ENCODE measurements at places on chromosomes 6 and 20.

GRCh38 chr6:128098000-128098581 is 197.2 kb upstream of the THEMIS start:
- no peak for DNase-seq

GRCh38 chr6:38169977-38170526 is 350.5 kb downstream of the ZFAND3 start:
- no peak for DNase-seq

DNA sequence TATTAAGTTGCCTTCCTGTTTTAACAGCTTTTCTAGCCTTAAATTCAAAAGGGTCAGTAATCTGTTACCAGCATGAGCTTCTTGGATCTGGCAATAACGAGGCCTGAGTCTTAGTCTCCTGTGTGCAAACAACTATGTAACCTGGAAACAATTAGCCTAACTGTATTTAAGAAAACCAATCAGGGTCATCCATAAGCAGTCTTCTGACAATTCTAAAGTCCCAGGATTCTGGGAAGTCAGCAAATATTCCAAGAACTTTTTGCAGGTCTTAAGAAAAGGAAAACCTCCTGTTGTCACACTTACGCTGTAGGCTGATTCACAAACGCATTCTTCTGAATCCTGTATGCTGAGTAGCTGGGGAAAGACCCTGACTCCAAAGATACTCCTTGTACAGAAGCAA is 90.4 kb downstream of the COL12A1 start:
- DNase-seq, result no peak

- no peak for DNase-seq
These were observed 57.7 kb upstream of the PBOV1 start for GRCh38 chr6:138275976-138276375.

DNA sequence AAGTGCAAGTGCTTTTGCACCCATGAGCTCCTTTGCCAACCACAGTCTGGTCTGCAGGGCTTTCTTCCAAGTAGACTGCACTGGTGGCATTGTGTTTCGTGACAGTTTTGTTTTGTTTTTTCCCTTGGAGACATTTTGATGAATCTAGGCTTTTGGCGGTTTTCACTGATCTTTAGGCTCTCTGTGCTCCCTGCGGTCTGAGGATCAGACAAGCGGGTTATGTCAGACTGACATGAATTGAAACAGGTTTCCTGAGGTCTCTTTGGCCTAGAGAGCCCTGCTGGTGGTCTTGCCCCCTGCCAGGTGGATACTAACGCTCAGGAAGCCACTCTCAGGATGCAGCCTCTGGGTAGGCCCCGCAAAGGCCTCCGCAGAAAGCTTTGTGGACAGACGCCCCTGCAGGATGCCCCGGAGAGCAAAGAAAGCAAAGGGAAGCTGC is 555.4 kb upstream of the AGPAT4 start:
- peak; percentile 97 for DNase-seq

- DNase-seq, result no peak
These were observed 19.8 kb downstream of the XRN2 start for GRCh38 chr20:21322921-21323331.

DNA sequence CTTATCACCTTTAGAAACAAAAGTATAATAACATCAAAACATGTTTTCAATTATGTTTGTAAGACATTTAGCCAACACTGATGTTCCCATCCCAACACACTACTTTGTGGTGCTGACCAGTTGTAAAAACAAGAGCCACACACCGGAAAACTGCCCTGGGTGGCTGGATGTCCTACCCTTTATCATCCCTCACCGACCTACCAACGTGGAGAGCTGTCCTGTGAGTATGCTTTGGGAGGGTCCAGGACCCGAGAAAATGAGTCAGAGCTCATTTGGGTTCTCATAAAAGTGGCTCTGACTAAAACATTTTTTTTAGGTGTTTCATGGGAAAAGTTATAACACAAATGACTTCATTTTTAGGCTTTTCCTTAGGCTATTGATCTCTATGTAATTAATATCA is 29.3 kb upstream of the CTAGE9 start:
- DNase-seq, result no peak

GRCh38 chr6:5205877-5206850 is 54.6 kb downstream of the LYRM4 start:
- peak; percentile 48 for DNase-seq

DNA sequence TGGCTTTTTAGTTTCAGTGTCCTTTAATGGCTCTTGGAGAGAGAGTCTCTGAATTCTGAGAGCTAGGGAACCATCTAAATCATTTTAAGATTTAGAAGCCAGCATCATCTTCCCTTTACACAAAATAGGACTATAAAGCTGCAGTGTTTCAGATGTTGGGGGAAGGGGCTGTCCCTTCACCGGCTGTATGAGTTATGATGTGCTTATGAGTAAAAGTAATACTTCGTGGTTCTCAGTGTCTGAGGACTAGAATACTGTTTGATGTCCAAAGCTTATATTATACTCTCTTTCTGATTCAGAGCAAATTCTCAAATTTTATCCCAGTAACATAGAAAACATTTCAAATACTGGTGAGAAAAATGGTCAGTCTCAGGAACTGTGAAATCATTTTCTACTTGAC is 63.5 kb upstream of the FAM8A1 start:
- no peak for DNase-seq

DNA sequence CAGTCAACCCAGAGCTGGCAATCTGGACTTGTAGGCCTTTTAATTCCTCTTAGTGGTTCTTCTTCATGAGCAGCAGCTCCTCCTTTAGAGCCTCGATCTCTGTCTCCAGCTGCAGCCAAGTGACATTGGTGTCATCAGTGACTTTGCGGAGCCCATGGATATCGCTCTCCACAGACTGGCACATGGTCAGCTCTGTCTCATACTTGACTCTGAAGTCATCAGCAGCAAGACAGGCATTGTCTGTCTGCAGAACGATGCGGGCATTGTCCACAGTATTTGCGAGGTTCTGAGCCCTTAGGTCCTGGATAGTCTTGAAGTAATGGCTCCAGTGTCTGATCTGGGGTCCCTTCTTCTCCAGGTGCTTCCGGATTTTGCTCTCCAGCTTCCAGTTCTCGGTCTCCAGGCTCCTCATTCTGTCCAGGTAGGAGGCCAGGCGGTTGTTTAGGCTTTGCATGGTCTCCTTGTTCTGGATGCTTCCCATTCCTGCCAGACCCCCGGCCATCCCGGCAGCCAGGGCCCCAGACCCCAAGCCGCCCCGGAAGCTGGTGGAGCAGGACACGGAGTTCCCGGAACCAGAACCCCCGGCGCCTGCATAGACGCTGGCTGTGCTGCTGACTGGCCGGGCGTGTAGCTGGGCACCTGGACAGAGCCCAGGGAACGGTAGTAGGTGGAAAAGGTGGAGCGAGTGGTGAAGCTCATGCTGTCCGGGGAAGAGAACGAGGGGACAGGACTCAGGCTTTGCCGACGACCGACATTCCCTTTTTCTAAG is 15.1 kb downstream of the RFPL4B start:
- DNase-seq, result no peak

GRCh38 chr6:89297695-89298351 is 17.3 kb downstream of the GABRR2 start:
- peak; percentile 88 for DNase-seq

- DNase-seq, result peak; percentile 64
These were observed 57.2 kb downstream of the CEP43 start for GRCh38 chr6:167056370-167056769.

DNA sequence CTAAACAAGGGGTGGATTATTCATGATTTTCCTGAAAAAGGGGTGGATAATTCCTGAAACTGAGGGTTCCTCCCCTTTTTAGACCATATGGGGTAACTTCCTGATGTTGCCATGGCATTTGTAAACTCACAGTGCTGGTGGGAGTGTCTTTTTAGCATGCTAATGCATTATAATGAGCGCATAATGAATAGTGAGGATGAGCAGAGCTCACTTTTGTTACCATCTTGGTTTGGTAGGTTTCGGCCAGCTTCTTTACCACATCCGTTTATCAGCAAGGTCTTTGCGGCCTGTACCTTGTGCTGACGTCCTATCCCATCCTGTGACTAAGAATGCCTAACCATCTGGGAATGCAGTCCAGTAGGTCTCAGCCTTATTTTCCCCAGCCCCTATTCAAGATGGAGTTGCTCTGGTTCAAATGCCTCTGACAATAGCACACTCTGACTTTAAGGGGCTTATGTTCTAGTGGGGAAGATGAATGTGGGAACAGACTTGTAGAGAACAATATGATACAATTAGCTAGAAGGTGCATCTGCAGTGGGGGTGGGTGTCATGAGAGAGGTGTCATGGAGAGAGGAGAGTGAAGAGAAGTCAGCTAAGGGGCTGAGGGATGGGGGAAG is 4.2 kb upstream of the GPR31 start:
- no peak for DNase-seq

GRCh38 chr6:13268913-13269518 is 59.3 kb downstream of the TBC1D7 start:
- peak; percentile 32 for DNase-seq

GRCh38 chr6:15272562-15272961 is 26.7 kb downstream of the JARID2 start:
- no peak for DNase-seq

- no peak for DNase-seq
These were observed 150.9 kb downstream of the EYA4 start for GRCh38 chr6:133392015-133392414.

GRCh38 chr20:46485431-46485830 is 27.9 kb downstream of the ZNF334 start:
- DNase-seq, result no peak

- DNase-seq, result no peak
These were observed 4.0 kb downstream of the MKKS start for GRCh38 chr20:10430000-10430466.

GRCh38 chr6:27295301-27296079 is 16.6 kb downstream of the POM121L2 start:
- DNase-seq, result no peak

- no peak for DNase-seq
These were observed 9.2 kb upstream of the RPS21 start for GRCh38 chr20:62377615-62378178.

DNA sequence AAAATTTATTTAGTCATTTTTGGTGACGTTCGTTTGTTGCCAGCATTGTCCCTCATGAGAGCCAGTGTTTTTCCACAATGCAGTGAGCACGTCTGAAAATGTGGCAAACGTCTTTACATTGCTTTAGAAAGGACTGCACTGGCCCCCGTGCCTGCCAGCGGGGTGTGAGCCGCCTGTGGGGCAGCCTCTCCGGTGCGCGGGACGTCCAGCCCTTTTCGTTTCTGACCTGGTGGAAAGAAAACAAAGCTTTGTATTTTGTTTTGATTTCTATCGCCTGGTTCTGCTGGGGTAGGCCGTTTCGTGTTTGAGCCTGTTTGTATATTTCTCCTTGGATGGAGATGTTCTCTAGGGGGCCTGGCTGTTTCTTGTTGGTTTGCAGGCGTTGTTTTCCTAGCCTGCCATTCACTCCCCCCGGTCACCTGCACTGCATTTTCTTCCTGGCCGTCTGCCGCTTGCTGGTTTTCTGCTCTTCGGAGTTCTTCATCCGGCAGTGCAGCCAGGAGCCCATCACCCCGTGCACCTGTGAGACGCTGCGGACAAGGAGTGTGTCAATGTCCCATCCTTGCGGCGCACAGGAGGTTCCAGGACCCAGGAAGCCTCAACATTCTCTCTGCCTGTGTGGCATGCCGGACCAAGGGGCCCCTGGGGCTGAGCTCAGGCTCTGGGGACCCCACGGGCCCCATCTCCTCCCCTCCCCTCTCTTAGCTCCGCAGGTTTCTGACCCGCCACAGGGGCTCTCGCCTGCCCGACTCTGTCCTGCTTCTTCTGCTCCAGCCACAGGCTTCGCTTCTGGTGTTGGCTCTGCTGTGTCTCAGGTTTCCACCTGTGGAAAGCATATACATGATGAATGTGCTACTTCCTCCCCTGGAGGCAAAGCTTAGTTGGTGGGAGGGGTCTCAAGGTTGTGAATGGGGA is 100.5 kb downstream of the CDH4 start:
- DNase-seq, result no peak

DNA sequence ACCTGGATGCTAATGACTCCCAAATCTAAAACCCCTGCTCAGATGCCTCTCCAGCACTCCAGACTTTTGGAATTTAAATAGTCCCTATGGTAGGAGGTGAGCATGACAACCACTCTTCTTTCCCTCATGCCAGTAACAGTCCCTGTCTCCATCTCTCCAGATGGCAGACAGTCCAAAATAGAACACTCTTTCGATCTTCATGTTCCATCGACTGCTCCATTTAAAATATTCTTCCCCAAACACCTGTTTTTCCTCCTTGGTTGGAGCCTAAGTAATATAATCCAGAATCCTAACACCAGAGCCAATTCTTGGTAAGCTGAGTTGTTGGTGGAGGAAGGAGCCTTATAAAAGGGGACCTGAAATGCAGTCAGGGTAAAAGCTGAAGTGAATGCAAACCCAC is 723.5 kb upstream of the CHD6 start:
- DNase-seq, result no peak

DNA sequence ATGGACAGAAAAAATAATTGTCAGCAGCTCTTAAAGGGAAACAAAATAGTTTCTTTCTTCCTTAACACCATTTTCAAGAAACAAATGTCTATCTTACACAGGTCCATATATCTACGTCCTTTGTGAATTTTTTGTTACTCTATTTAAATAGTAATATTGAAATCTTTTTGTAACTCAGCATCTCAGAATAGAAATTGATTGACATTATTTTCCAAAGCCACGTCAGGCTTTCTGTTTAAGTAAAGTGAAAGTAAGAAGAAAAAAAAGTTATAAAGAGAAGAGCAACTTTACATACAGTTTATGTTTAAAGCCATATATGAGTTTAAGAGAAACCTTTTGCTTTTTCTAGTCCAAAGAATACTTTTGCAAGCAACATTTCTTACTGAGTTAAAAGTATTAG is 402.9 kb upstream of the SOX4 start:
- peak; percentile 19 for DNase-seq

DNA sequence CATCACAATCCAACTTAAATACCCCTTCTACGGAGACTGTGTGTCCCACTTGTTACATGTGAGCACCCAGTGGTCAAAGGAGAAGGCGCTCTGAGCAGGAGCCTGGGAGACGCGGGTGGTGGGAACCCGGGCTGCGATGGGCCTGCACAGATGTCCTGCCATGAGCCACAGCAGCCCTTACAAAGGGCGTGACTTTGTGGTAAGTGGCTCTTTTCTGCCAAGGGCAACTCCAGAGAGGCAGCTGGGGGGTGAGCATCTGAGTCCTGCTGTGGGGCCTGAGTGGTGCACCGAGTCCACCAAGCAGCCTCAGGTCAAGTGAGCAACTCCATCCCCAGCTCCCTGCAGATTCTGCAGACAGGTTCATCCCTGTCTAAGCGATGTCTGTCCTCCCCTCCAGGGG is 33.6 kb upstream of the CST7 start:
- DNase-seq, result no peak

GRCh38 chr6:156691018-156691417 is 86.2 kb upstream of the ARID1B start:
- no peak for DNase-seq

GRCh38 chr20:59483481-59483880 is 120.9 kb upstream of the PHACTR3 start:
- DNase-seq, result no peak

DNA sequence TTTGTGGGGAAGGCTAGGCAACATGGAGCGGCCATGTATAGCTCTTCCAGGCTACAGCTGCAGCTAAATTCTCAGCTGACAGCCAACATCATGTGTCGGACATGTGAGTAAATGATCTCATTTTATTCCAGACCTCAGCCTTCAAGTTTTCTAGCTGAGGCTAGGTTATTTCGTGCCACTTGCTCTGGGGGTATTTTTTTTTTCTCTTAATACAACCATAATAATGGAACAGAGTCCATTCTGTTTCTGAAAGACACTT is 573.5 kb downstream of the CD109 start:
- no peak for DNase-seq

- no peak for DNase-seq
These were observed 190.3 kb downstream of the ZDHHC14 start for GRCh38 chr6:157571269-157571668.

All from common myeloid progenitor, CD34-positive (primary cell).